ENCODE measurements at places on chromosomes 3 and 15.
A peak's percentile ranks its signal among the peaks of the same experiment; 100 is the strongest.

GRCh38 chr3:194329583-194329965, 21.6 kb downstream of the CPN2 start:
- no peak for DNase-seq

DNA sequence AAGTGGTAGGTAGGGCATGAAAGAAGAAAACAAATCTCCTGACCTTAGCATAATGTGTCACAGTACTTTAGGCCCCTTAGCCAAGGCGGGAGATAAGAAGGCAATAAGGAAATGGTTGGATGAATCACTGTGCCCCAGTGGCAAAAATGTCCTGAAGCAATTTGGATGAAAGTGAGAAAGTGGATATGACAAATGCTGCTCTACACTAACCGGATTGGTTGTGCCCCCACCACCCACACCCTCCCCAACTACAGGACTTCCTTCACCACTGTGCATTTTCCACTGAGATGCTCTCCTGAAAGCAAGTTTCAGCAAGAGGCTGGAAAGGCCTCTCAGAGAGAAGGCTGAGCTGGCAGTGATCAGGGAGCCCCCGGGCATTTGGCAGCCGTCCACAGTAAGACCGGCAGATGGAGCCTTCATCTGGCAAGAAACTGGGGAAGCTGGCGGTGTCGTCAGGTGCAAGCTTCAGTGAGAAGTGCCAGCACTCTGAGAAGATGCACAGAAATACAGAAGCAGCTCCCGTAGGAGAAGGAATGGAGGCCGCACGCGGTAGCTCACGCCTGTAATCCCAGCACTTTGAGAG, 63.8 kb downstream of the ATP1B3 start:
- peak; percentile 37 for DNase-seq

- no peak for DNase-seq
Observed at GRCh38 chr3:164851905-164852304, 226.4 kb downstream of the SI start.

DNA sequence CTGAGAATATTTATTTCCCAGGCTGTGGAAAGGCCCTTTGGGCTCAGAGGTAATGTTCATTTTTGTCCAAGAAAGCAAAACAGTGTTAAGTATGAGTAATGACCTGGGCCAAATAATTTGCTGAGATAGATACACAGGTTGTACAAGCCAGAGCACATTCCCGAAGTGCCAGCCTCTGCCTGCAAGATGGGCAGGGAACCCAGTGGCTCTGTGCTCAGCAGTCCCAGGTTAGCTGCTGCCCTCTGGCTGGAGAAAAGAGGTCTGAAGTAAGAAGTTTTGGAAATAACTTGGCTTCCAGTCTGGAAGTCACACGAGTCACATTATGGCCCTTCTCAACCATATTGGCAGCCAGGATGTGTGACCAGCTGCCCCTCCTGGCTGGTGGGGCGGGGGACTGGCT, 20.2 kb downstream of the MYZAP start:
- DNase-seq = peak; percentile 43

DNA sequence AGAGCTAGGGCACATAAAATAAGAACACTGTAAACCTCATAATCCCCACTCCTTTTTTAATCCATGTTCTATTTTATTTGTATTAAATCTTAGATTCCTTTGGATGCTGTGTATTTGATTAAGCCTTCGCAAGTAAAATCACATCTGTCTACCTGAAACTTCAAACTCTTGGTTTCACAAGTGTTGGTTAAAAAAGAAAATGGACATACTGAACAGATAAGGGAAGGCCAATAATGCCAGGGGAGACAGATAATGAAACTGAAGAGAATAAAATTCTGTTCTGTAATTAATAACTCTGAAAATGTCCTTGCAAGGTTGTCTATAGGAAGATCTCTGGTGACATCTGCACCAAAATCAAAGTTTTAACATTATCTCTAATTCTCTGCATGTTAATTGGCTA, 114.2 kb downstream of the ULK4 start:
- no peak for DNase-seq

Data from GM23338 (cell line).